ENCODE measurements at places on chromosomes 5 and 9.

- DNase-seq, result no peak
These were observed 4.5 kb downstream of the DAP start for GRCh38 chr5:10756549-10756948.

DNA sequence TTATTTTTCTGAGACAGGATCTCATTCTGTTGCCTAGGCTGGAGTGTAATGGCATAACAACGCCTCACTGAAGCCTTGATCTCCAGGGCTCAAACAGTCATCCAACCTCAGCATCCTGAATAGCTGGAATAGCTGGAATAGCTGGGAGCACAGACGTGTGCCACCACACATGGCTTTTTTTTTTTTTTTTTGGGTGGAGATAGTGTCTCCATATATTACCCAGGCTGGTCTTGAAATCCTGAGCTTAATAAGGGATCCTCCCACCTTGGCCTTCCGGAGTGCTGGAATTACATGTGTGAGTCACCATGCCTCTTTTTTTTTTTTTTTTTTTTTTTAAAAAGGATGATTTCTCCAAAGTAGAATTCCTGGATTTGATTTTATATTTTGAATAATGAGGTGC, 60.7 kb downstream of the NSD1 start:
- DNase-seq, result no peak

GRCh38 chr5:169289520-169289919, 11.4 kb downstream of the SLIT3 start:
- DNase-seq, result no peak

GRCh38 chr5:1330146-1330846, 14.6 kb downstream of the CLPTM1L start:
- no peak for DNase-seq

GRCh38 chr9:4116723-4117460, 183.0 kb downstream of the GLIS3 start:
- DNase-seq, result no peak

GRCh38 chr5:164301136-164301535, 795.7 kb downstream of the MAT2B start:
- DNase-seq, result no peak

DNA sequence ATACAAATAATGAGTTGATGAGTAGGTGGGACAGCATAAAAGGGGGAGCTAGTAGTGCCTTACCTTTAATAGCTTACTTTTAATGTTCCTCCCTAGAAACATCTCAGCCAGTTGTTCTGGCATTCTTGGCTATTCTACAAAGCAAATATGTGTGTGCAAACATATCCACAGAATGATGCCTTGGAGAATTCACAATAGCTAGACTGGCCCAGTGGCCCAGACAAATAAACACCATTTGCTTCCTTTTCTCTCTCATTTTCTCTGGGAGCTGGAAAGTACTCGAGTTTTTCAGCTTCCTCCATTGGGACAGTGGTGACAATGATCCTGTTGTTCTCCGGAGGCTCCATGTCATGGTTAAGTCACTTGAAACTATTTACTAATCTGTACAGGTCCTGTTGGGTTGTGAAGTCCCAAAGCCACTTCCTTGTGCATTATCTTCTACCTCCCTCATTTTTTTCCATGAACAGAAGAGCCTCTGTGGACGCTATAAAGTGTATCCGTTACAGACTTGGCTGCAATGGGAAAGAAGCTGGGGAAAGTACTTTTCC, 122.9 kb downstream of the DMAC1 start:
- DNase-seq, result no peak

DNA sequence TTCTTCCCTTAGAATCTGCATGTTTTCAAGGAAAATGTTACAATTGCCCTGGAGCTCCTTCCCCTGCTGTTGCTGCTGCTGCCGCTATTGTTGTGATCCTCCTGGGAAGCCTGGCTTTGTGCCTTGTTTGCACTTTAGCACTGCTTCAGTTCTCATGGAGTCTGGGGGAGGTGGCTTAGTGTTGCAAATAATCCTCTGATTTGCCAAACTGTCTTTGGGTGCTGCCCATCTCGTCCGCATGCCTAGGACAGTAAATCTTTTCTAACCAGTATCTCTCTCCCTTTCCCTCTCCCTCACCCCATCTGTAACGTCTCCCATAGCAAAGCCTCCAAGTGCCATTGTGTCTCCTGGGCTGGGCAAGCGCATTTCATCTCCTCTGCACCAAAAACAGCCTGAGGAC, 30.3 kb downstream of the FAM240B start:
- DNase-seq, result no peak

GRCh38 chr5:72494623-72495124, 12.5 kb downstream of the ZNF366 start:
- no peak for DNase-seq

DNA sequence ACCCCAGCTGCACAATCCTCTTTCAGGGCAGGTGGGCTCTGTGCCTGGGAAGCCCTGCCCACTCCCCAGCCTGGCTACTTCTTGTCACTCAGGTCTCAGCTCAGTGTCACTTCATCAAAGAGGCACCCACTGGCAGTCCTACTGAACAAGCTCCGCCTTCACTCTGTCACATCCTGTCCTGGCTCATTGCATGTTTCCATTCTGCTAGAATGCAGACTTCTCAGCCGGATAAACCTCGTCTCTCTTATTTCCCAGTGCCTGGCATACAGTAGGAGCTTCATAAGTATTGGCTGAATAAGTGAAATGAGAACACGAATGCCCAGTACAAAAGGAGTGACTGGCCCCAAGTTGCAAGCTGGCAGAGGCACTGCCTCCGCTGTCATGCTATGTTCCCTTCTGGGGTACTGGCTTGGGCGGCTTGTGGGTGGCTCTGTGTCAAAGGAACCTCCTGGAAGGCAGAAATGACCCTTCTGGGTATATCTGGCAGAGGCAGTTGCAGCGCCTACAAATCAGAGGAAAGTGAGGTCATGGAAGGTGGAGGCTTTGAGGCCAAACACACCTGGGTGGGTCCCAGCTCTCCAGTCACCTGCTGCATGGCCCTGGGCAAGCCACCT, 98.3 kb upstream of the PHYKPL start:
- DNase-seq, result no peak

- DNase-seq, result no peak
These were observed 88.8 kb downstream of the EGFLAM start for GRCh38 chr5:38347040-38347763.

DNA sequence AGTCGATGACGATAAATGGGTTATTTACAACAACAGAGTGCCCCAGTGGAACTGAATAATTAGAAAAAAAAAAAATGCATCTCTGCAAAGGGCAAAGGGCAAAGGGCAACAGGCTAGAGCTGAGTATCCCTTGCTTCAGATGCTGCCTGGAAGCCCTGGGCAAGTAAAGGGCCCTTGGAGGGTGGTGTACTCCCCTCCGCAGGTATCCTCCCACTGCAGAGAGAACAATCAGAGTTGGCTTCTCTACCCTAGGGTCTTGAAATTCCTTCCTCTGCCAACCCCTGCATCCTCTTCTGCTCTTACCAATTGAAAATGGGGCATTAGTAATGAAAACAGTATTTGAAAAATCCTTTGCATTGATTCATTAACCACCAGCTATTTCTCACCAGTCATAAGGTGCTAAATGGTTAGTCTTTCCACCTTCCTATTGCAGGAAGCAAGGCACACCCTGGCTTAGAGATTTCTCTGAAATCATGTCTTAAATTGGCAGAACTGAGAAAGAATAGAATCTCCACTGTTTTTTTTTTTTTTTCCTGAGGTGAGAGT, 122.6 kb downstream of the SEMA6A start:
- DNase-seq, result no peak

DNA sequence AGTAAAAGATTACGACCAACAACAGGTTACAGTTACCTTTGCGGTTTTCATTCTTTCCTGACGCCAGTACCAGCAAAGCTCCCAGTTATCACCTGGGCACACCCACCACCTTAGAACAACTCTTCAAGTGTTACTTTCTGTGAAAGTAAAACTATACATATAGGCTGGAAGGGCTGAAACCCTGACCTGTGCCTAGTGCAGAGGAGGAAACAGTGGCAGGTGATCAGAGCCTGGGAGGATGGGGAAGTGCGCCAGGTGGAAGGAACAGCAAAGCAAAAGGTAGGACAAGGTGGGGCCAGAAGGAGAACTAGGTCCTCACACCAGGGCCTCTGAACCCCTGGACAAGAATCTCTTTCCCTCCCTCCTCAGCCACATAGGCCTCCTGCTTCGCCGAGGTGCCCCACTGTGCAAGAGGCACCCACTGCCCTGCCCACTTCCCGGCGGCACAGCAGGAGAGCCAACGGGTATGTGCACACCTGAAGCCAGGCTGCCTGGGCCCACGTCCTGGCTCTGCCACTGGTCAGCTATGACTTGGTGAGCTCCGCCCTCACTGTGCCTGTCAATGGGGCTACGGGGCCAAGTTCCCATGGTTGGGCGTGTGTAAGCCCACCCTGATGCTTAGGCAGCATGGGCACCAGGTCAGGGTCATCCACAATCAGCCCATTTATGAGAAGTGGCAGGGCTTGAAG, 26.9 kb downstream of the BICD2 start:
- DNase-seq, result no peak

DNA sequence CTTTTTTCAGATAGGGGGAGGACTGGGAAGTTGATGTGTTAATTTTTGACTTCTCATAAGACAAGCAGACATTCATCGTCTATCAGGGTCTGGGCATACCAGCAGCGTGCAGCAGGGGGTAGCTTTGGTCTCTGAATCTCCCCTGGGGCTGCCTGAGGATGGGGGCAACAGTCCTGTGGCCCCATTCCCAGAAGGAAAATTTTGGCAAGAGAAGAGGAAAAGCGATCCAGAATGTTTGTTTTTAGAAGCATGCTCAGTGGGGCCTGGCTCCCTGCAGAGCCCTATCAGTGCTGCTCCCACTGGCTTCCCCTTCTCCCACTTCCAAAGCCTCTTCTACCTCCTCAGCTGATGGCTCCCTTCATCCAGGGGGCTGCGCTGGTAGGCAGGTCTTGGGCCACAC, 194.8 kb upstream of the IL12B start:
- DNase-seq, result no peak

DNA sequence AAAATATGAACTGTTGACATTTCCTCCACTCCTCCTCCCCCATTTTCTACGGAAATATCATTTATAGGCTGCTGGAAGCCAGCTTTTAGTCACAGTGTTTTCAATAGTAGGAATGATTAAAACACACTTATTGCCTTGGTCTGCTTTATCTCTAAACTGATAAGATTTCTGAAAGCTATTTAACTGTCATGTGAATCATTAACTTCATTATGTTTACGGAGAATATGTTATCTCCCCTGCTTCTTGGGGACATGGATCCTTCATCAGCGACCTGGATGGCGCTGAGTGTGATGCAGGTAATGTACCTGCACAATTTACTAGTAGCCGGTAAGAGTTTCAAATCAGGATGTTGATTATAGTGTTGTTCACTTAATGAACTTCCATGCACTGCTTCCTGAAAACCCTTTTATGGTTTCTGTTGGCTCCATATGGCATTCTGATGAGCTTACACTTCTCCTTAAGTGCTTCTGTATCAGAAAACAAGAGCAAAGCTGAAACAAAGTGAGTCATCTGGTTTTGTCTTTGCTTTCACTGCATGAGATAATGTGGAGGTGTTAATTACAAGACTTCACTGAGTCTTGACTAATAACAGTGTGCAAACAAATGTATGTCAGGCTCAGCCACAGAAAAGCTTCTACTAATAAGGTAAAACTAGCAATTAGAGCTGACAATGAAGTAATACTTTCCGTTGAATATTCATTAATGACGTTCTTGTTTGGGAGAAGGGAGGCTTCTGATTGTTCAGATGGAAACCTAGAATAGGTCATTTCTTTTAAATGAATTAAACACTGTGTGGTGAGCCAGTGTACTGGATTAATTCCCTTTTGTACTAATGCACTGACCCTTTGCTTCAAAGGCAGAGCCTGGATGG, 162.4 kb upstream of the ZNF608 start:
- no peak for DNase-seq

GRCh38 chr9:121984726-121985402, 108.2 kb downstream of the TTLL11 start:
- no peak for DNase-seq

GRCh38 chr9:86201474-86202337, 57.8 kb downstream of the C9orf153 start:
- no peak for DNase-seq

DNA sequence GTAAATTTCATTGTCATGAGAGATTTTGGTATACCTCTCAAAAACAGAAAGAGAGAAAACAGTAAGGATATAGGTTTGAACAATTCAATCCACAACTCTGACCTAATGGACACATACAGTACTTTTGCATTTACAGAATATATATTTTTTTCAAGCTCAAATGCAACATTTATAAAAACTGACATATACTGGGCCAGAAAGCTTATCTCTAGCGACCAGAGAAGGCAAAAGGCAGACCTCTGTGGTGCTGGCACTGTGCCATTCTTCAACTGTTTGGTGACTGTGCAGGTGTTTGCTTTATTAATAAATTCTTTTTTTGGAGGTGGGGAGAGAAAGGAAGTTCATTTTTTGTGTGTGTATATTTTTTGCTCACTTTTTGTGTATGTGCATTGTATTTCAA, 6.0 kb upstream of the PLAC8L1 start:
- no peak for DNase-seq

GRCh38 chr5:138649316-138649720, 74.1 kb upstream of the HSPA9 start:
- no peak for DNase-seq

GRCh38 chr5:52776116-52776515, 11.6 kb upstream of the ITGA1 start:
- no peak for DNase-seq

DNA sequence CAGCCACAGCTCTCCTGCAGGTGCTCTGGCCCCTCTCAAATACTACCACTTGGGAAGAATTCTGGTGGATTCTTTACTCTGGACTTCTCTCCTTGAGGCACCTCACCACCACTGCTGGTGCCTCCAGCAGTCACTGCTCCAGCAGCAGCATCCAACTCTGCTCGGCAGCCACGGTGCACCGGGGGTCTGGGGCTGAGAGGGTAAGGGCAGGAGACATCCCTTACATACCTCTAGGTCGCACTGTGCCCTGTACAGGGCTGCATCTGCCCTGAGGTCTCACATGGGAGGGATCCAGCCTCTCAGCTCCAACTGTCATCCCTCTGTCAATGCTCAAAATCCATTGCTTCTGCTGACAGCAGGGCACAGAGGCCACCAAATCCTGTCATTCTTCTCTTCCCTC, 588.2 kb downstream of the CDK5RAP2 start:
- DNase-seq, result no peak

DNA sequence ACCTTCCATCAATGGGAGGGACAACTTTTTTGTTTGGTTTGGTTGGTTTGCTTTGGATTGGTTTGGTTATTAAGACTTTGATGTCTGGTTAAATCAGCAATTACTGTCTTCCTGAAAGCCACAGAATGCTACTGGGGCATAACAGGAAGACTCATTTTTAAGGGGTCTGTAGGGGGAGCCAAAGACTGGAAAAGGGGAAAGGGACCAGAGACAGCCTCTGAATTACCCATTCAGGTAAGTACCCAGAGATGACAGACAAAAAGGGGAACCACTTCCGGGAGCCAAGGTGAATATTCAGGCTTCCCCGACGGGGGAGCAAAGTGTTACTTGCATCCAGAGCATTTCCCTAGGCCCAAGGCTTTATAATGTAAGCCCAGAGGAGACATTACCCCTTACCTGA, 4.6 kb upstream of the FEM1C start:
- DNase-seq, result no peak

All from activated CD4-positive, alpha-beta T cell treated with anti-CD3 and anti-CD28 coated beads for 24 hours (primary cell).